ENCODE measurements at places on chromosomes 4 and X. TPM values are rescaled to one million over a fixed set of nuclear protein-coding genes. Genes with fewer than 3 reads are reported as not detected.
A peak's percentile ranks its signal among the peaks of the same experiment; 100 is the strongest.

DNA sequence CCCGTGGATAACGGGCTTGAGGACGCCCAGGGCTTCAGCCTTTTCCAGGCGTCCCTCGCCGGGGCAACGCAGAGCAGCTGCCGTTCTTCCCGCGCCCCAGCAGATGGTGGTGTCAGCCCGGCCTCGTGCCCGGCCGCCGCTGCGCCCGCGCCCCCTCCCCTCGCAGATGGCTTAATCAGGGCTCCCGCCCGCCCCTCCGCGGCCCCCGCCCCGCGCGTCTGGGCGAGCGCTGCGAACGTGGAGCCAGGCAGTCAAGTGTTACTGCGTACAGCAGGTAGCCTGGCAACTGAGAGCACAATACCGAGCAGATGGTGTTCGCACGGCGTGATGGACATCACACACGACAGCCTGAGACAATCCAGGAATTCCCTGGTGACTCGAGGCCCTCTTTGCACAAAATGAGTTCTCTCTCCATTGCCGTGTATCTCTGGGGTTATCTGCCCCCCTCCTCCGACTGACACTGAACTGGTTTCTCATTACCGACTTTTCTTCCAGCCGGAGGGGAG is 69.3 kb downstream of the MGST2 start:
- peak; percentile 76 for DNase-seq

DNA sequence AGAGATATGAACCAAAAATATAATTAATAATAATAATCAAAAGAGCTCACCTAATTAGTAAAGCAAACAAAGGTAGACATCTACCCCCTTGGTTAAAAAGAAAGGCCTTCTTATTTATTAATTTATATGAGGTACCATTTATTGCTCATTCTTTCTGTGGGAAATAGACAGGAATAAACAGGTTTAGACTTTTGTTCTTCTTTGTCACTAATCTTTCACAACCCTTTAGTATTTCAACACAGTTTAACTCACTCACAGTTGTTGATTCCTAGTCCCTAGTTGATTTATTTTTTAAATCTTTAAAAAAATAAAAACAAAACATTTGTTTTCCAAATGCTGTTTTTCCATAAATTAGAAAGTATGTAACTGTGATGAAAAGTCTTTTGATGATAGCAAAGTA is 5.6 kb downstream of the PPARGC1A start:
- no peak for DNase-seq

GRCh38 chr4:75344915-75345314 is 169.3 kb downstream of the RCHY1 start:
- no peak for DNase-seq

GRCh38 chrX:55488006-55488592 is 1.5 kb downstream of the USP51 start:
- peak; percentile 1 for DNase-seq

CXCL1 gene
- not detected for total RNA-seq

GRCh38 chr4:78945651-78946179 is 6.5 kb upstream of the PAQR3 start:
- DNase-seq = peak; percentile 23

NFXL1 gene
- 14.0 TPM for total RNA-seq

- DNase-seq = no peak
Observed at GRCh38 chr4:34629451-34629850, 1614.9 kb downstream of the ARAP2 start.

EIF4E gene
- total RNA-seq = 118 TPM

GRCh38 chr4:181281451-181281850 is 961.8 kb upstream of the TENM3 start:
- no peak for DNase-seq

DNA sequence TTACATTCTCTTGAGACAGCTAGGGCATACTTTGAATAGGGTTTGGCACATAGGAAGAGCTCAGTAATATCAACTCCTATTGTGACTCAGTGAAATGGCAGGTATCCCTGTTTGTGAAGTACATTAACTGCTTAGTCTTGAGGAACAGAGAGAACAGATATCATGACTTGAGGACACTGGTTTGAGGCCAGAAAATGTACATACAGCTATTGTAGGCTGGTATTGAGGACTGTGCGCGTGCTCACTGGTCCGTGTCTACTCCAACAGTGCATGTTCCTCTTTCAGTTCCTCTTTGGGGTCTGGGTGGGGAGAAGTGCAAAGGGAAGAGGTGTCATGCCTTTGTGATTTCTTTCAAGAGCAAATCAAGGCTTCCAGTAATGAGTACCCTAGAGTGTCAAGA is 34.6 kb upstream of the TBC1D9 start:
- DNase-seq = no peak

DNA sequence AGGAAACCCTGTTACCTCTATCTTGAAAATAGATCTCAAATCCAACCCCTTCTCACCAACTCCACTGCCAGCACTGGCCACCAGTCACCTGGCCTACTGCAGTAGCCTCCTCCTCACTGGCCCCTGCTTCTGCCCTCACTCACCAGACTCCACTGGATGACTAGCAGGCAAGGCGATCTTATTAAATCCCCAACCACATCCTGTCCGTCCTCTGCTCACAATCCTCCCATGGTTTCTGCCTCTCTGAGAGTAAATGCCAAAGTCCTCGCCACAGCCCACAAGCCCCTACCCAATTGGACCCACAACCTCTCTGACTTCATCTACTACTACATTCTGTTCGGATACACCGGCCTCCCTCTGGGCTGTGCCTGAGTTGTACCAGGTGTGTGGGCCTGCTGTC is 5.4 kb upstream of the PIM2 start:
- peak; percentile 52 for DNase-seq

- DNase-seq = no peak
Observed at GRCh38 chr4:80076681-80077080, 3.7 kb upstream of the ANTXR2 start.

DNA sequence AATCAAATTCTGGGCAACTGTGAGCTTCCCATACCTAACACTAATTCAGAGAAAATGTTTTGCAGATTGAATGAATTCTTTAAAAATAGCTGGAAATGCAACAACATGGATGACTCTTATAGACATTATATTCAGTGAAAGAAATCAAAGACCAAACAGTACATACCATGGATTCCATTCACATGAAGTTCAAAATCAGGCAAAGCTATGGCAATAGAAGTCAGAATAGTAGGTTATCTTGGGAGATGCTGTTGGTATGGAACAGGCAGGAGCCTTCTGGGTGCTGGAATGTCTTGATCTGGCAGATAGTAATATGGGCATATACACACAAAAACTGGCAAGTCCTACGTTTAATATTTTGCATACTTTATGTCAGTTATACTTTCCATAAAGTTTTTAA is 25.5 kb upstream of the CBLL2 start:
- DNase-seq = no peak

DNA sequence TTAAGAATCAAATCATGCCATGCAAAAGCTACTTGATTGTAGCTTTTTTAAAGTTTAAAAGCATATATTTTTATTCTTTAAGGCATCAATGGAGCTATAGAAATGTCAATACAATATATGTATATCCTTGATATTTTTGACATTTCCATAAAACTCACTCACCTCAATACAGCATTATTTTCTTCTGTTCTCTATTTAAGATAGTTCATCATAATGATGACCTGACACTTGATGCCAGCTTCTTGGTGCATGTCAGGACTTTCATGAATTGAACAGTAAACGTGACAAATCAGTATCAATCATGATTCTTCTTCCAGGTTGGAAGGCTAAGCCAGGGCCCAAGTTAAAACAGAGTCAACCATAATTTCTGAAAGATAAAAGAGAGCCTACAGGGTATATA is 33.6 kb upstream of the ATP8A1 start:
- DNase-seq = no peak

- no peak for DNase-seq
Observed at GRCh38 chr4:26570596-26570995, 13.3 kb upstream of the TBC1D19 start.

SYN1 gene
- 0.74 TPM for total RNA-seq

DNA sequence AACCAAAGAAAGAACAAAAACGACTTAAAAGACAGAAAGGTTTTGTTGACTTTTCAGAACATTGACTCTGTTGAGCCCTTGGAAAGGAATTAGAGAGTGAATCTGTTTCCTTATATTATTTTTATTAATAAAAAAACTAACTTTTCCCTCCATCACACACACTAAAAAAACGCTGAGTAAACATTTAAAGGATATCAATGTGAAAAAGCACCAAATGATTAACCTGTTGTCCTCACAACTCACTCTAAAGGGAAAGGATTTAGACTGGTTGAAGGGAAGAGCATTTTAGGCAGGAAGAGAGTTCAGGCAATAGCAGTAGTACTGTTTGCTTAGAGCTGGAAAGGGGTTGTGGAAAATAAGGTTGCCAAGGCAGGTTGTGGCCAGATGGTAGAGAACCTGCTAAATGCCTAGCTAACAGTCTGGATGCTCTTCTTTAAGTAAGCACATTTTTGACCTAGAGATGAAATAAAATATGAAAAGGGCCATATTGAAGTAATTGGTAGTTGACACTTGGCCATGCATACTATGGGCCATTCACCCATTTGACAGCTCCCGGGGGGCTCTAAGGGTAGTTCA is 98.0 kb upstream of the NDP start:
- DNase-seq = no peak

DNA sequence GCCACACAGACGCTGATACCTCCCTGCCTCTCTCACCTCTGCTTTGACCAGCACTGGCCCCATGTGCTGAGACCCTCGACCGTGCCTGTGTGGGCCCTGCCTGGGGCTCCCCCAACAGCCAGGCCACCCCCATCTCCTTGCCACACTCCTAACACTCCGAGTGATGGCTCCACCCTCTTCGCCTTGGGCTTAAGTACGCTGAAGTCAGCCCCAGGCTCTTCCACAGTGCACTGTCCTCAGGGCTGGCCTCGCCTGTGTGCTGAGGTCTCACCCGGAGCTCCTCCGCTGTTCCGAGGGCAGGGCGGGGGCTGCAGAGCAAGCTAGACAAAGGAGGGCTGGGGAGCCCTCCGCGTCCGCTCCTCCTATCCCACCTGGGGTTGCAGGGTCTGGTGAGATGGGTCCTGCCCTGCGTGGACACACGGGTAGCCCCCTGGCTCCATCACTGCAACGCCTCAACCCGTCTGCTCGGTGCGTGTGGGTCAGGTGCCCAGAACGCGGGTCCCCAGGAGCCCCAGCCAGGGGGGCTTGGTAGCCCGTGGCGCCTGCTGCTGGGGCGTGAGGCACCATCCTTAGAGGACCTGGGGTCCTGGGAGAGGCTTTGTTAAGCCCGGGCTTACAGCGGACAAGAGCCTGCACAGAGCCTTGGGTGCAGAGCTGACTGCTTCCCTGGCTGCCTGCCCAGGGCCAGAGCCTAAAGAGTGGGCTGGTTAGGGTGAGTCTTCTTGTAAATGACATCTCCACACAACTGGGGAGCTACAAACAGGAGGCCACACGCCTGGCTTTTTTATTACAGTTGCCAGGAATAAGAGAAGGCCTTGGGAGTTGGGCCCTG is 42.6 kb upstream of the NKX1-1 start:
- DNase-seq = no peak

GRCh38 chr4:20778896-20779295 is 78.6 kb downstream of the PACRGL start:
- DNase-seq = no peak

HOPX gene
- total RNA-seq = 58.7 TPM

DNA sequence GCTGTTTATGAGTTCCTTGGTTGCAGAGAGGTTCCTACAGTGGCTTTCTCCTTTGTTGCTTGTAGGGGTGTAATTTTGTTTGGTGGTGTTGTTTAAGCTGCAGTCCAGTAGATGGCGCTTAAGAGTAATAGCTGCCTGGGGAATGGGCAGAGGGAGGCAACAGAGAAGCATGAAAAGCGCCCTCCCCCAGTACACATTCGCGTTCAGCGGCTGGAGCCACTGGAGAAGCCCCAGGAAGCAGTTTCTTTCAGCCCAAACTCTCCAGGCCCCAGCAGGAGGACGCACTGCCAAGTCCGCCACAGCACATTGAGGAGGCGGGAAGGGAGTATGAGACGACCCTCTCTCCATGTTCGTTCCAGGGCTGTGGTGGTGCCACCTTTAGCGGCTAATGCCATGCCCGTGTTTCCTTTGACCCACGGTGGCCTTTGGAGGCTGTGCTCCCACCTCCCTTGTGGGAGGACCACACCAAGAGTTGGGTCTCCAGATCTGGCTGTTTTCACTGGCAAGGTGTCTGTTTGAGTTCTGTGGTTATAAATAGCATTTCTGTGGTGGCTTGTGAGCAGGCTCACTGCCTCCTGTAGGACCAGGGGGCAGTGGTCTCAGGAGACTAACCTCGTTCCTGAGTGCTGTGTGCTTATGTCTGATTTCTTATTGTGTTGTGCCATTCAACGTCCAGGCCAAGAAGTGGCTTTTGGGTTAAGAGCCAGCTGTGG is 252.3 kb downstream of the ARHGAP10 start:
- peak; percentile 36 for DNase-seq

DNA sequence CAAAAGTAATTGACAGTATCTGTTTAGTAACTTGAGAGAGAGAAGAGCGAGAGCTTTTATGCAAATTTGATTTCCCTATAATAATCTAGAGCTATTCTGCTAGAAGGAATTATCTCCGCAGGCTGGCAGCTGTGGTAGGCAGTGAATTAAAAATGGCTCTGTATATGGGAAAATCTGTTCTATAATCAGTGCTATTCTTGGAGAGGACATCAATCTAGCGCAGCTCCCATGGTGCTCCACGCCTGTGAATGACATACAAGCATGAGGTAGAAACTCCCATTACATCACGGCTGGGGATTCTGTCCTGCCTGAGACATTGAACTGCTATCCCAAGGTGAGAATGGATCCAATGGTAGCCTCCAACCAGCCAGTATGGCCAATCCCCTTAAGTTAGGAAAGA is 179.0 kb downstream of the DHX15 start:
- no peak for DNase-seq

PGM2 gene
- total RNA-seq = 67.6 TPM

SLC25A5 gene
- total RNA-seq = 830 TPM

DNA sequence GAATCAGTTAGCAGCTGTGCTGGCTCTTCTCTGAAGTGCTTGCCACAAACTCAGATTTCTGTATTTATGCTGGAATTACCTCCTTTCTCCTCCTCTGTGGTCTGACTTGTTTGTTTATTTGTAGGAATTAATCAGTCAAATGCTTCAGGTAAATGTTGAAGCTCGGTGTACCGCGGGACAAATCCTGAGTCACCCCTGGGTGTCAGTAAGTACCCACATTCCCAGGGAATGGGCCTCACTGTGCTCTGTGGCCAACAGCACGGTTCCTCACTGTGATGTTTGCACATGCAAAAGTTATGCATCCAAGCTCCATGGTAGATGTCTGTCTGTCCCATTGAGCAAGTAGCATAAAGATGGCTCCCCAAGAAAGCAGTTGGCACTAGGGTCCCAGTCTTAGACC is 169.9 kb downstream of the DCLK2 start:
- no peak for DNase-seq

MAGEA12 gene
- total RNA-seq = not detected

GRCh38 chrX:2549876-2550275 is 49.1 kb upstream of the DHRSX start:
- DNase-seq = no peak

GRCh38 chrX:79153348-79153747 is 8.9 kb downstream of the GPR174 start:
- DNase-seq = no peak

GYPA gene
- total RNA-seq = not detected
